ENCODE measurements at places on chromosomes 12 and 14.

- no peak for DNase-seq
Observed at GRCh38 chr14:69351385-69351784, 46.7 kb downstream of the ERH start.

GRCh38 chr12:110822821-110823415 is 23.9 kb upstream of the CCDC63 start:
- DNase-seq = no peak

- no peak for DNase-seq
Observed at GRCh38 chr12:128909653-128910052, 56.4 kb downstream of the GLT1D1 start.

DNA sequence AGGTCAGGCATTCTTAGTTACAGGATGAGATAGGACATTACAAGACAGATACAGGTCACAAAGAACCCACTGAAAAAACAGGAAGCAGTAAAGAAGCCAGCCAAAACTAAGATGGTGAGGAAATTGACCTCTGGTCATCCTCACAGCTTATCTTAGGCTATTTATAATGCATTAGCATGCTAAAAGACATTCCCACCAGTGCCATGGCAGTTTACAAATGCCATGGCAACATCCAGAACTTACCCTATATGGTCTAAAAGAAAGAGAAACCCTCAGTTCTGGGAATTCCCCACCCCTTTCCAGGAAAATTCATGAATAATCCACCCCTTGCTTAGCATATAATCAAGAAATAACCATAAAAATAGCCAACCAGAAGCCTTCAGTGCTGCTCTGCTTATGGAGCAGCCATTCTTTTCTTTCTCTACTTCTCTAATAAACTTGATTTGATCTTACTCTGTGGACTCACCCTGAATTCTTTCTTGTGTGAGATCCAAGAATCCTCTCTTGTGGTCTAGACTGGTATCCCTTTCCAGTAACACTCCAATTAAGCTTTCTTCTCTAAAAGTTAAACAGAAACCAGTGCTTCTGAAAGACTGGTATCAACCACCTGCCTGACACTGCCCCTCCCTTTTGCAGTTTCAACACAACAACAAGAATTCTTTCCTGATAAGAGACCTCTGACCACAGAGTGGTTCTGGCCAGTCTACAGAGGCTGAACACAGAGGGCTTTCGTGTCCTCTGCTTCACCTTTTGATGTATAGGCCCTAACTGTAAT is 86.9 kb downstream of the BCAT1 start:
- DNase-seq = no peak

- DNase-seq = no peak
Observed at GRCh38 chr14:105941226-105942166, 415.1 kb downstream of the TMEM121 start.

DNA sequence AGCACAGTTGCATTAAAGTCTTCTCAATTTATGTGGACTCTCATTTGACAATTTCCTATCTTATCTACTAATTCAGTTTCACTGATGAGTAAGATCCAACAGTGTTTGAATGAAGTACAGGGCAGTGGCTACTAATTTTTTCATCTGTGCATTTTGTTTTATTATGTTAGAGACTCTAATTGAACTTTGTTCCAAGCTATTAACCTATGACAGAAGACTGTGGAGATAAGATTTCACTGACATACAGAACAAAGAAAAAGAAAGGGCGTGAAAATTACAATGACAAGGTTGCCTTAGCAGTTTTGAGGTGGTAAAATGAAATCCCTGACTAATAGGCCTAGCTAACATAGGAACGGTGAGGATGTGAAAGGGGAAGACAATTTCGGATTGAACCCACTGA is 153.2 kb upstream of the SOX5 start:
- DNase-seq = no peak

GRCh38 chr14:31122921-31123320 is 84.7 kb downstream of the HECTD1 start:
- no peak for DNase-seq

- DNase-seq = peak; percentile 37
Observed at GRCh38 chr12:64566831-64567517, 43.3 kb upstream of the RASSF3 start.
